ENCODE measurements at places on chromosomes 2 and 18.

GRCh38 chr2:166700079-166700478 is 188.2 kb upstream of the XIRP2 start:
- DNase-seq: no peak

DNA sequence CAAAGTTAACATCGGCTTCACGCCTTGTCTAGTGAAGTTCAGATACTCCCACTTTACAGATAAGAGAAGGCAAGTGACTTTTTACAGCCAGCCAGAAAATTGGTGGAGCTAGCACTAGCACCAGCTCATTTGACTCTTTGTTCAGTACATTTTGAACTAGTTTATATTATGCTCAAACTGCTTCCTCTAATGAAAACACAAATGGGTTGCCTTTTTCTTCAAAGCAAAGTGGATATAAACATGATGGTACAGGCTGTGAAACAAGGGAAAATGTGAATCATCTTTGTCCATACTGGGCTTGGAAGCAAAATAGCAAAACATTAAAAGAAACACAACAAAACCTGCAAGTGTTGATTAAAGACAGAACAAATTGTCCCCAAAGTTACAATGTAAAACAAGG is 99.6 kb upstream of the LHCGR start:
- DNase-seq: no peak

DNA sequence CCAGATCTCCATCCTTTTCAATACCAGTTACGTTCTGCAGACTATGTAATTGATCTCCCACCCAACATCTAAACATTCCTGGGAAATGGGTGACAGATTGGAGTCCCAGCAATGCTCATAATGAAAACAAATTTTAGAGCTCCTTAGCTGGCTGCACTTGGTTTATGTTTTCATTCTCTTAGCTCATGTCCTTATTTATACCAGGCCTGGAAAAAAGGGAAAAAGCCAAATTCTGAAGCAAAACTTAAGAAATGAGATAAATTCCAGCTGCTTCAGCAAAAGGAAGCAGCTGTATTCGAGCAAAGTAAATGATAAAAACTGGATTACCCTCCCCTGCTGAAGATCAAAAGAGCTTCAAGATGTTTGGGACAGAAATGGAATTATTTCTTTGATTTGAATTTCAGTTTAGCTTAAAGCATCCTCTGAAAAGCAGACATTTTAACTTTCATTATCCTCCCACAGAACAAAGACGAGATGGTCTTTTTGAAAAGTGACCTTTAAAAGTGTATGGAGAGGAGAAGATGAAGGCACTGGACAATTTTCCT is 196.5 kb upstream of the THUMPD2 start:
- DNase-seq: no peak

DNA sequence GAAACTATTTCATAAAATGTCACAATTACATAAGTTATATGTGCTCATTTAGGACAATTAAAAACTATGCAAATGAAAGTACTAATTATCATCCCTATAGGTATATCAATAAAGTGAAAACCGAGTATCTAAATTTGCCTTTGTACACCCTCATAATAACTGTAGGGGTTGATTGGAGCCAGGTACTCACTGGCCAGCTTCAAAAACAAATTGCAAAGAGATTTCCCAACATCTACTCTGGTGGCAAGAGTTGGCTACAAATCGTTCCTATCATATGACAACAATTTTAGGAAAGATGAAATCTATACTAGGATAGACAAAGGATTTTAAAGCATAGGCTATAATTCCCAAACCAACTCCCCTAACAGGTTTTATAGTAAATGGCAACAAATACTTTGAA is 556.4 kb downstream of the LRRTM4 start:
- DNase-seq: no peak

DNA sequence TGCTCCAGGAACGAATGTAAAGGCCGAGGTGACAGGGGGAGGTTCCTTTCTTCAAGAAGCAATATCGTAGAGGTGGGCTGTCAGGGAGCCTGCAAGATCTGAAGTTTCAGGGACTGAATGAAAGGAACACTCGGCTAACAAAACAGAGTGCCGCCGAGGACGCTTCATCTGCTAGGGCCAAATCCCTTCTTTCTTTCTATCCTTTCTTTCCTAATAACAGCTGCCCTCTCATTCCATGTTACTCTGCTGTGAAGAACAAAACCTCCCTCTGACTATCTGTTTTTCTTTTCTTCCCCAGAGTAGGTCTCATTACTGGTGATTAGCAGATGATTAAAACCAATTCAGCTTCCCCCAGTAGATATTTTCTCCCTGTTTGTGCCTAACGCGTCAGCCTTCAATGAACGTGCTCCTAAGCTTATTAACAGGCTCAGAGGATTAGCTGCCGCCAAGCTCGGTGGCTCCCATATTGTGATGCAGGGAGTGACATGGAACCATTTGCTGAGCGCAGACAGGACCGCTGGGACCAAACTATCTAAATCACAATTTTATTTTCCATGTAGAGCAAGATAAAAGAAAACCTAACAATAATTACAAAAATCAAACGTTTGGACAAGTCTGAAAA is 414.6 kb downstream of the TMEM182 start:
- DNase-seq: no peak

GRCh38 chr18:3304832-3305231 is 42.9 kb downstream of the MYL12B start:
- DNase-seq: no peak

DNA sequence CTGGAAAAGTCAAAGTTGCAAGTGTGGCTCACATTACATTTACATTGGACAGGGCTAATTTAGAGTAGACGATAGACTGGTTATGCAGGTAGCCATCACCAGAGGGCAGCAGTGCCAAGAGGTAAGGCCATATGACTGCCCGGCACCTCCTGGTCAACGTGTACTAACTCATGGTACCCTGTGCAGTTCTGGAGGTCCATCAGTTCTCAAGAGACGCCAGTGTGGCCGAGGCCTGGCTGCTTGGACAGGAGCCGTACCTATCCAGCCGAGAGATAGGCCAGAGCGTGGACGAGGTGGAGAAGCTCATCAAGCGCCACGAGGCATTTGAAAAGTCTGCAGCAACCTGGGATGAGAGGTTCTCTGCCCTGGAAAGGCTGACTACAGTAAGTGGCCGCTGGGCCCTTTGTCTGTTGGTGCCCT is 65.8 kb upstream of the EML6 start:
- DNase-seq: no peak

GRCh38 chr2:15971351-15971750 is 31.0 kb downstream of the MYCN start:
- DNase-seq: no peak

GRCh38 chr18:8681196-8681595 is 24.2 kb upstream of the MTCL1 start:
- DNase-seq: no peak

GRCh38 chr2:111519071-111519470 is 364.9 kb downstream of the ANAPC1 start:
- DNase-seq: no peak

DNA sequence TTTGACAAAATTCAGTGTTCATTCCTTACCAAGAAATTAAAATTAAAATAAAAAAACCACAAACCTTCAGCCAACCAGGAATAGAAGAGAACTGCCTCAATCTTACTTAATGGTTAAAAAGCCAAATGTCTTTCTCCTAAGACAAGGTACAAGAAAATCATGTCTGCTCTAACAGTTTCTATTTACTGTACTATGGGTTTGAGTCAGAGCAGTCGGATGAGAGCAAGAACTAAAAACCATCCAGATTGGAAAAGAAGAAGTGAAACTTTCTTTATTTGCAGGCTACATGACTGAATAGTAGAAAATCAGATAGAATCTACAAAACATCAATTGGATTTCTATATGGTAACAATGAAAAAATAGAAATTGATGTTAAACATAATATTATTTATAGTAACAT is 555.5 kb upstream of the TNP1 start:
- DNase-seq: no peak

GRCh38 chr18:59769129-59769865 is 72.1 kb upstream of the CCBE1 start:
- DNase-seq: no peak

GRCh38 chr2:239790721-239791120 is 234.4 kb downstream of the NDUFA10 start:
- DNase-seq: no peak

- DNase-seq: no peak
Observed at GRCh38 chr2:155630760-155631159, 701.8 kb downstream of the NR4A2 start.

GRCh38 chr18:32893915-32894314 is 121.1 kb upstream of the KLHL14 start:
- no peak for DNase-seq

GRCh38 chr2:37573451-37574388 is 97.7 kb downstream of the CDC42EP3 start:
- DNase-seq: no peak

GRCh38 chr18:55404832-55405465 is 183.0 kb downstream of the TCF4 start:
- DNase-seq: no peak

DNA sequence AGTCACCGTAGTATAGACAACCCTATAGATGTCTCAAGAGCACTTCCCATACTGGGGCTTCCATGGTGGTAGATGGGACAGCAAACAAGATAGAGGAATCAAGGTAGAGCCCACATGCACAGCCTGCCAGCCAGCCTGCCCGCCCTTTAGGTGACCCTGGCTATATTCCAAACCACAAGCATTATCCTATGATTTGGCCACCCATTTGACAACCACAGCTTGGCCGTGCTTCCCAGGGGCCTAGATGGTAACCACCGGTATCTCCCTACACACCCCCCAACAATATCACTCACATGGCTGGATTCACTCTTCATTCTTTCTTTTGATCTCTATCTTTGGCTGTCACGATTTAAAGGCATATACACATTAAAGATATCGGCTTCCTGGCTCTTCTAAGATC is 85.3 kb downstream of the CDK15 start:
- no peak for DNase-seq

GRCh38 chr2:205617905-205618304 is 64.4 kb upstream of the NRP2 start:
- DNase-seq: no peak

DNA sequence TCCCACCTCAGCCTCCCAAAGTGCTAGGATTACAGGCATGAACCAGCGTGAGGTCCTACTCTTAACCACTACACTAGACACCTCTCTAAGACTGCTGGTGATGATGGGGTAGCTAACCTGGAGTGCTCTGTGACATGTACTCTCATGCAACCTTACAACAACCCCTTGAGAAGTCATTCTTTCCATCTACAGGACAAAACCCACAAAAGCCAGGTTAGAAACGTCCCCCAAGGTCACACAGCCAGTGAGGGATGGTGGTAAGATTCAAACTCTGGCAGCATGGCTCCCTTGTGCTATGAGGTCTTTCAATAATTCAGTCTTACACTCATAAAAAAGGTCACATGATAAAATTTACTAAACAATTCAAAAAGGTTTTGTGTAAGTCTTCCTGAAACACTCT is 94.8 kb upstream of the SERTAD2 start:
- no peak for DNase-seq

DNA sequence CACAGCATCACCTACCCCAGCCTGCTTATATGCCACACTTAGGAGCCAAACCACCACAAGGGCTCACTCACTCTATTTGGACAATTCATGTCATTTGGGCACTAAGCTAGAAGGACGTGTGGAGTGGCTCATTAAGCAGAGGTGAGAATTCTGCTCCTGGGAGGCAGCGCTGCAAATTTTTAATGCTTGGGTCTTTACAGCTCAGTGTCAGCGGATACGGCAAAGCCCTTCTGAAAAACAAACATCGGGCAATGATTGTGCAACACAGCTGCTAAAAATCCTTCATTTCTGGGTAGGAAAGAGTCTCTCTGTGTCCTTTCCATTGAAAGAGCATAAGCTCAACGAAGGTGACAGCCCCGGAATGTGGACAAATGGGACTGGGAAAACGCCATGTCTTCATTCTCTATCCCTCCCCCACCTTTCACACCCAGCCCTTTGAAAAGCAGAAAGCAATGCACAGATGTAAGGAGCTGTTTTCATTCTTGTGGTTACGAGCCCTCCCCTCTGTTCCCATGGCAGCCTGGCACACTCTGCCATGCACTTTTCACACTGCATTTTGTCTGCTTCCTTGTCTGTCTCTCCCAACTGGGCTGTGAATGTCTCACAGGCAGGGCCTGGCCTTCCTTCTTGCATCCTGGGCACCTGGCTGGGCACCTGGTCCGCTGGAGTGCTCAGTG is 16.0 kb downstream of the TMEM177 start:
- DNase-seq: no peak

GRCh38 chr2:165621086-165621560 is 151.6 kb downstream of the CSRNP3 start:
- DNase-seq: no peak

- no peak for DNase-seq
Observed at GRCh38 chr2:110215566-110216158, 3.3 kb upstream of the MTLN start.

GRCh38 chr2:24072259-24072658 is 3.9 kb downstream of the SF3B6 start:
- no peak for DNase-seq

DNA sequence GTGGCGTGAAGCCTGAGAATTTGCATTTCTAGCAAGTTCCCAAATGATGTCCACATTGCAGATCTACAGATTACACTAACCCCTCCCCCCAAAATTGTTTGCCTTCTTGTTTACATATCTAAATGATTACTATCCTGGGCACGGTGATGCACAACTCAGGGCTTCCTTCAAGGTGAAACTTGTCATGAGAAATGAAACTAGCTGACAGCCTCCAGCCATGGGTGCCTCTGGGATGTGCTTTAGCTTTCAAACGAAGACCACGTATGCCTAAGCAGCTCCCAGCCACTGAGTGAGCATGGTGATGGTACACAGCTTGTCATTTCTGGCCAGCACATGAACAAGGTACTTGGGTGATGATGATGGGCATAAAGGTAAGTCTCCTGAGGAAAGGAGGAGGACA is 464.8 kb upstream of the DDX18 start:
- no peak for DNase-seq

DNA sequence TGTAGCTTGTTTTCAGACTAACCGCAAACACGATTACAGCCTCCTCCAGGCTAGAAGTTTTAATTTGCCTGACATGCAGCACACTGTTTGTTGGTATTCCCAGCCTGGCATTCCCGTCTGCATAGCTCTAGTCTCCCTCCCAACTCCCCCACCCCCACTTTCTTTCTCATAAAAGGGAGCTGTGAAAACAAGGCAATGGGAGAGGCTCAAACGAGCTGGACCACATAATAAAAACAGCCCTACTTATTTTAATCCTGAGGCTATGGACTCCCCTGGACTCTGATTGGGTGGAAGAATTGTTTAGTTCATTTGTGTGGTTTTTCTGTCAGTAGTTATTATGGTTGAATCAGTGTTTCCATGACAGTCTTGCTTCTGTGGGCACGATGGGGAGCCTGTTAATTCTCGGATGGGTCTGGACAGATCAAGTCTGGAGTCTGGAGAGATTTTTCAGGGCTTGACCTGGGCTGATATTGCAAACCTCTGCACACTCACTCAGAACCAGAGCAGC is 1.2 kb downstream of the STON1 start:
- no peak for DNase-seq

DNA sequence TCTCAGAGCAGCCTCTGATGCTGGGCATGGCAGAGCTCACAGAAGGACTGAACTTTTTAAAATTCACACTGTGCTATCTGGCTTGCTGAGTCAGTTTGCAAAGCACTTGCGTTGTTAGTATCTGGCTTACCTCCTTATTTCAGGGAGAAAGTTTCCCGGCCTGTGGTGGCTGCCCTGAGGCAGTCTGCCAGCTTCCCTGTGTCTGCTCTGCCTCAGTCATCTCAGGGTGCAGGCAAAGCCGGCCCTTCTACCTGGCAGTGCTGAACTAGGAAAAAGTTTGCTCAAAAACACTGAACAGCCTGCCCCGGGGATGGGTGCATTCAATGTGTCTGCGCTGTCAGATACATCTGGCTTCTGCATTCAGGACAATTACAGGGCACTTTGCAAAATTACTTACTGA is 90.2 kb upstream of the UXS1 start:
- no peak for DNase-seq

Data from heart right ventricle (tissue), 16 donors.